ENCODE measurements at places on chromosomes 7 and 10.

DNA sequence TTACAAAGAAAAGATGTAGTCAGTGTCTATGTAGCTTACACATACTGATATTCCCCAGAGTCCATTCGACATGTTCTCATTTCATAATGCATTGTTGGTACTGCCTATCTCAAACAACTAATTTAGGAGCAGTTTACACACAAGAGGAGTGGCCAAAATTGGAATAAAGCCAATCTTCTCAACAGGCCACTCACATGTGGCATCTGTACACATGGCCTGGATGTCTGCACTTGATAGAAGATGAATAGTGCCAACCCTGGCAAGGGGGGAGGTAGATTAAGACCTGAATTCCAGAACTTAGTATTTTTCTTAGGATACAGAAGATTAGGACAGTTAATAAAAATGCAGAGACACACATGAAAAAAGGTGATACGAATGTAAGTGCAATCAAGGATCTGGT, 125.3 kb upstream of the STARD3NL start:
- no peak for DNase-seq

DNA sequence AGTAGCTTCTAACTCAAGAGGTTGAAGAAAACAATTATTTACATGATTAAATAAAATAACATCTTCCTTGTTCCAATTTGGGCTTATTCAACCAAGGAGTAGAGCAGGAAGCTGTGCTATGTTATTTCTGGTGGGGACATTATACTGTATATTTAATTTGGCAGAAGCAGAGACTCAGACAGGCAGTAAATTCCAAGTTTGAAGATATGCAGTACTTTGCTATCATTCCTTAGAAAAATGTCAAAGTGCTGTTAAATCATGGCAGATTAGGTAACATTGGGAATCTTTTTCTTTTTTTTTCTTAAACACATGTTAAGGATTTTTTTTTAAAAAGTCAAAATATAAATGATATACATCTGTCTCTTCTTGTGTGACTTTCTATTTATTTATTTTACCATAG, 190.1 kb downstream of the SUGCT start:
- DNase-seq: no peak

DNA sequence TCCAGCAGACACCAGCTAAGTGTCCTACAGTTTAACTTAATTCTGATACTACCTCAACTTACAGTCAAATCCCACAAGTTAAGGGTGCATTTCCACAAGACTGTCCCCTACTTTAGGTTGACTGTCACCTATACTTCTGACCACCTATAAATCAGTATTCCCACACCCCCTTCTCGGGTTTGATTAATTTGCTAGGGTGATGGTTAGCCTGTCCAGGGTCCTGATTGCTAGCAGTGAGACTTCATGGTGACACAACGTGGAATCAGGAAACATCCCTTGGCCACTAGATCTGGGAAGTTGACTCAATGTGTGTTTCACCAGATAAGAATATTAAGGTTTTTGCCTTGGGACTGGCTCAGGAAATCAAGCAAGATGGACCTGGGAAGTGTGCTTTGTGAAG, 88.4 kb downstream of the OR13A1 start:
- no peak for DNase-seq

DNA sequence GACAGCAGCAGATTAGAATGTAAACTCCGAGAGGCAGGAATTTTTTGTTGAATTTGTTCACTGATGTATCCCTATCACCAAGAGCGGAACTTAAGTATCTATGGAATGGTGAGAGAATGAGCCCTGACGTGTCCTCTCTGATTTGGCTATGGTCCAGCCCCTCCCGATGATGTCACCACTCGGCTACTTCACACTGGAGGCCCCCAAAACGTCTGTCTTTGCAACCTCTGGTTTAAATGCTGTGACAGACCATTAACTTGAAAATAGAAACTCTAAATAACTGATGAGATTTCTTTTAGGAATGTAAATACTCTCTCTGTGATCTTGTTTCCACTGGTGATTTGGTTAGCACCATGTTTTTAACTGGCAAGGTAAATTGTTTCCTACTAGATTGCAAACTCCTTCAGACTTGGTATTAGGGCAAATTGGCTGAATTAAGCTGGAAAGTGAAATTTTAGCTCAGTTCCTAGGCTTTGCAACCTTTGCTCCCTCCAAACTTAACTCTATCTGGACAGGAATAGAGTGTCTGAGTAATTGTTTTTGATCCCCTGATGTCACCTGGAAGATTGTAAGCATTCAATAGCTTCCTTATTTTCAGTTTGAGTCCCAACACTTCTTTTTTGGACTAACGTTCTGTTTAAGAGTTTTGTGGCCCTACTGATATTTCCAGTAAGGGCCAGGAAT, 19.1 kb downstream of the SLC16A12 start:
- DNase-seq: no peak

GRCh38 chr10:27297844-27298521, 57.4 kb upstream of the ACBD5 start:
- no peak for DNase-seq

- no peak for DNase-seq
These were observed 180.0 kb downstream of the PHF14 start for GRCh38 chr7:11153694-11154093.

DNA sequence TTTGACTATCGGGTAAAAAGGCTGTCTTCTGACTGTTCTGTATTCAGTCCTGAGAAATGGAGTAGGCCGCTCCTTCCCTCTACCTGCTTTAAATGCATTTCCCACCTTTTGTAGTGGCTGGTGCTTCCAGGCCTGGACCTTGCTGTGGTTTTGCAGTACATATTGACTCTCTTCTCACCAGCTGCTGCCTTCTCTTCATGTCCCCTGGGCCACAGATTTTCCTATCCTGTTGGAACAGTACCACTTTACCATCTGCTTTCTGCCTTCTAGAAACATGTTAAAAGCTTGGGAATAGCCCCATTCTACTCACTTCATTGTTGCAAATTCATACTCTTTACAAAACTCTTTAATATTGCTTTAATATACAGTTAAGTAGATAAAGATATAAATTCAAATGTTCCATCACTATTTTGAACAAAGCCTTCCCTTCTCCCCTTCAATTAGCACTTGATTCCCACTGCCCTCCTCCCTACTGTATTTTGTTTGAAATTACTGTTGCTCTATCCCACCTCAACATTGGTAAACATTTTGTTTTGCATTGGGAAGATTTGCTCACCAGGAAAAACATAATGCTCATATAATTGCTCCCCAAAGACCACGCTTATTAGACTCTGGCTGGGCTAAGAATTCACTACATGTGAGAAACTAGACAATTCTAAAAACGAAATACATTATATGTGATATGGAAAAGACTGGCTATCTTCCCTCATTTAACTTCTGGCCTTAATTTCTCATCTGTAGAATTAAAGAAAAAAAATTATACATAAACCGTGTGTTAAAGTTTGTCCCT, 17.3 kb upstream of the SEMA3C start:
- DNase-seq: no peak

DNA sequence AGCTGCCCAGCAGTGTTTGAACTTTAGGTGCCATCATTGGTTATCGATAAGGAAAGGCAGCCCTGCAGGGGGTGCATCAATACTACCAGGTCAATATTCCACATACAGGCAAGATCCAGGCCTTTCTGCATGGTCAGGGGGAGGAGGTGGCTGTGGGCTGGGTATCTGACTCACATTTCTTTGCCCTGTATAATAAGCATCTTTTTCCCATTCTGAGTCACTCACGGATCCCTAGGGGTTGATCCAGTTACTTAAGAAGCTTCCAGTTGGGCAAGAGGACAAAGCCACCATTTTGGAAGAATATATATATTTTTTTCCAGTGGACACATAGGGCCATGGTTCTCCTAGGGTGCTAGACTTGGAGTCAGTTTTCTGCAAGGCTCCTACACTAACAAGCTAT, 114.2 kb upstream of the HABP2 start:
- no peak for DNase-seq

DNA sequence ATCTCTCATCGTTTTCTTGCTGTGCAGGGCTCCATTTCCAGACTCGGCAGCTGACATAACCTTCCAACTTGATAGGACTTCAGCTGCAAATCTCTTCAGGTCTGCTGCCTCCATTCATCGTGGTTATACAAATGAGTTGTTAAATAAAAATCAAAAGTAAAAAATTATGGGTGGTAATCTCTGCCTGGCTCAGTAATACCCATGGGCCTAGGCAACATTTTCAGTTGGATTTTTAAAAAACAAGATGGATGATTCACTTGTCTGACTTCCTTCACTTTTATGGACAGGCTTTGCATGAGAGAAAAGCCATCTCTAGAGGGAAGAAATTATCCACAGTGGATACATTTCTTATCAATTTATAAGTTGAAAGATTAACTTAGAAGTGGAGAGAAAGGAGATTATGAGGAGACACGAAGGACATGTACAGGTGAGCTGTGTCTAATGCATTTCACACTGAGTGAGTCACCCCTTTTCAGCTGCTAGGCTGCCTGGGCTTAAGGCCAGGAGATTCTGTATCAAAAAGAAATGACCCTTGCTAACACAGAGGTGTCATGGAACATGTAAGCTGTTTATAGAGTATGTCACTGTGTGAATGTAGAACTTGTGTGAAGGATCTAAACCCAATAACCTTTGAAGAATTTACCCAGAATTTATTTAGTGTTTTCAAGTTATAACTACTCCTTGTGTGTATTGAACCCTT, 495.1 kb downstream of the AUTS2 start:
- DNase-seq: no peak

GRCh38 chr10:13291061-13291460, 8.8 kb downstream of the PHYH start:
- no peak for DNase-seq

DNA sequence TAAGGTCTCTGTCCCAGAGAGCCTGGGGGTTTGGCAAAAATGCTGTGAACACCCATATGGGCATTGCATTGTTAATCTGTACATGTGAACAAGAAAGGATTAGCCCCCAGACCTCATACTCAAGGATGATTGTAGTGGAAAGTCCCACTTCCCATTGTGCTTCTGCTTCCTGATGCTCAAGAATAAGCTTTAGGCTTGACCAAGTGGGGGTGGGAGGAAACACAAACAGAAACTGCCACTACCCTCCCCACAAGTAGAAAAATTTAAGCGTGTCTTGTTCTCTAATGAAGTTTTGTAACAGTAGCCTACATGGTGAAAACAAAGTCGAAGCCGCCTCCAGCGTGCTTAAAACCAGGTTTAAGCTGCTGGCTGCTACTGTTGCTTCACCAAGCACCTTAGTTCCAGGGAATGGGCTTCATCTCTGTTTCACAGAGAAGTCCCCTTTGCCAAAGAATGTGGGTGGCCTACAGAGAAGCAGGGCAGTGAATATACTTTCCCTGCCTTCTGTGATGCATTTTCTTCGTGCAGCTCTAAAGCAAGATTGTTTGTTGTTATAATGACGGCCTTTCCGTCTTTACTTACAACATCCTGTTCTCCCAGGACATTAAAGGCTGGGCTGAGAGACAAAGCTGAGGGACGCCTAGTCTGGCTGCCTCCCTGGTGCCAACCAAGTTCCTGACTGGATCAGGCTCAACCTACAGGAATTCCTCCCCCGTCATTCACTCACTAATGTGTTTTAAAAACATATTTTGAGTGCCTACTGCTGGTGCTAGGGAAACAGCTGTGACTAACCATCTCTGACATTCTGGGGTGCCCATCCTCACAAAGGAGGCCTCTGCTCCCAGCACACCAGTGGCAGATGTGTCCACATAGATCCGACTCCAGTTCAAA, 32.1 kb upstream of the CCSER2 start:
- no peak for DNase-seq

DNA sequence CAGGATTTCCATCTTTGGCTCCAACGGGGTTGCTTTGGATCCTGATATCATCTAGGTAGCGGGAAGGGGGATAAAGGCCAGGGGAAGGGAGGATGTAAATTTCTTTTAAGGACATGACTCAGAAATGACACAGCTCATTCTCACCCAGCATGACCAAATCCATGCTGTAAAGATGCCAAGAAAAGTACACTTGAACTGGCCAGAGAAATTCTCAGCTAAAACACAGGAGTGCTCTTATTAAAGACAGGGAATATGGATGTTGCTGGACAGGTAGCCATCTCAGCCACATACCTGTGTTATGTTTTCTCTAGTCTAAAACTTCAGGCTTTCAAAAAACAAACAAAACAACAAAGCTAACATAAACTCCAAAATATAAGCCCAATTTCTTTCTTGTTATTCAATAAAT, 68.3 kb downstream of the NAMPT start:
- no peak for DNase-seq

DNA sequence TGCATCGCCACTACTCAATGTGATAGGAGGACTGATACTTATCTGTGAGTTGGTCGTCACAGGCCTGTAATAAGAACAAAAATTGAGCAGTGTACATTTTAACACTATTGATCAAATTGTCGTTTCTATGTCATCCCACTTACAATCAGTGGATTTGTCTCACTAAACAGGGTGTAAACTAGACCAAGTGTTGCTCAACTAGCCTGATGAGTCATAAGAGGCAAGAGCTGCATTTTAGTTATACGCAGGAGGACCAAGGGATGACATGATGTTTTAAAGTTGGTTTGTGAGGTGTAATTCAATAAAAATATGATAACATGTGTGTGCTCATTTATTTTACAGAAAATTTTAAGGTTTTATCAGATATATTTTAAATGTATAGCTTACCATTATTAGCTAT, 1239.2 kb downstream of the REEP3 start:
- DNase-seq: no peak

GRCh38 chr7:370775-371118, 80.8 kb downstream of the FOXL3 start:
- no peak for DNase-seq

- DNase-seq: no peak
These were observed 97.4 kb downstream of the ELFN1 start for GRCh38 chr7:1767524-1767923.

DNA sequence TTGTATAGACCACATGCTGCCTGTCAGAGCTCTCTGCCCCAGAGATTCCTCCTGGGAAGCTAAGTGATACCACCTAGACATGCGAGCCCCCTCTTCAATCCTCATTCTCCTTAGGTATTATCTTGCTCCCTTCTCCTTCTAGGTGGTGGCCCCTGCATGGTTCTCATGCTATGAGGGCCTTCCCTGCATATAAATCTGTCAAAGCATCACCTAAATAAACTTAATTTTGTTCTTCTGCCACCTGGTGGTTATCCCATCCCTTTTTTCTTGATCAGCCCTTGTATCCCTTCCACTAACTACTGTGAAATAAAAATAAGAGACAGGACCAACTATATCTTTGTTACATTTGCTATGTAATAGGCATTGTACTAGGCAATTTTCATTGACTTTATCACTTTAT, 242.1 kb downstream of the CDC14C start:
- no peak for DNase-seq

GRCh38 chr10:100927266-100927665, 14.5 kb downstream of the SLF2 start:
- no peak for DNase-seq

- peak; percentile 45 for DNase-seq
These were observed 55.0 kb upstream of the VWDE start for GRCh38 chr7:12458520-12459131.

- no peak for DNase-seq
These were observed 210.6 kb upstream of the FZD8 start for GRCh38 chr10:35852721-35853120.

GRCh38 chr7:101576998-101577397, 52.1 kb downstream of the MYL10 start:
- no peak for DNase-seq

DNA sequence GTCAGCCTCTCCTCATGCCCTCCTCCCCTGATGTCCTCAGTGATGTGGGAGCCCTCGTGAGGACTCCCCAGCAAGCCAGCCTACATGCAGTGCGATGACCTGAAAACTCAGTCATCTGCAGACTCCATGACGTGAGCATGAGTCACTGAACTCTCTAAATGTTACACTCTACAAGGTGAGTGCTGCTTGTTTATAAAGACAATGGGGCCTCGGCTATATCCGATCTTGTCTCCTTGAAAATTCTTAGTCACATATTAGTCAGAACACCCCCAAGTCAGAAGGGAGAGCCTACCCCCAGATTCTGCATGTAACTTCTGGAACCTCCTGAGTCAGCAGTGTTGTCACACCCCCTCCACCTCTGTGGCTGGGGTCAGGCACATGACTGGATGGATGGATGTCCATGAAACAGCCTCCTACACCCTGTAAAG, 673.8 kb downstream of the INHBA start:
- DNase-seq: no peak

All from CD4-positive, alpha-beta T cell (primary cell).